ENCODE measurements at places on chromosomes 6 and 20. TPM values are rescaled to one million over a fixed set of nuclear protein-coding genes. Genes with fewer than 3 reads are reported as not detected.

GRCh38 chr20:12291386-12291785 is 373.7 kb downstream of the BTBD3 start:
- no peak overlapping the region for H3K27ac ChIP-seq
- H3K27me3 ChIP-seq: no peaks in the 10 kb centered on the region
- H3K4me1 ChIP-seq: no peaks in the 10 kb centered on the region
- H3K4me3 ChIP-seq: no peak overlapping the region
- no peaks in the 10 kb centered on the region for H3K36me3 ChIP-seq

- H3K27ac ChIP-seq: no peak overlapping the region
- no peak for DNase-seq
- no peaks in the 10 kb centered on the region for H3K27me3 ChIP-seq
- H3K4me3 ChIP-seq: no peak overlapping the region
- no peaks in the 10 kb centered on the region for H3K36me3 ChIP-seq
Measured at GRCh38 chr6:148800536-148800935, 53.7 kb downstream of the UST start.

DNA sequence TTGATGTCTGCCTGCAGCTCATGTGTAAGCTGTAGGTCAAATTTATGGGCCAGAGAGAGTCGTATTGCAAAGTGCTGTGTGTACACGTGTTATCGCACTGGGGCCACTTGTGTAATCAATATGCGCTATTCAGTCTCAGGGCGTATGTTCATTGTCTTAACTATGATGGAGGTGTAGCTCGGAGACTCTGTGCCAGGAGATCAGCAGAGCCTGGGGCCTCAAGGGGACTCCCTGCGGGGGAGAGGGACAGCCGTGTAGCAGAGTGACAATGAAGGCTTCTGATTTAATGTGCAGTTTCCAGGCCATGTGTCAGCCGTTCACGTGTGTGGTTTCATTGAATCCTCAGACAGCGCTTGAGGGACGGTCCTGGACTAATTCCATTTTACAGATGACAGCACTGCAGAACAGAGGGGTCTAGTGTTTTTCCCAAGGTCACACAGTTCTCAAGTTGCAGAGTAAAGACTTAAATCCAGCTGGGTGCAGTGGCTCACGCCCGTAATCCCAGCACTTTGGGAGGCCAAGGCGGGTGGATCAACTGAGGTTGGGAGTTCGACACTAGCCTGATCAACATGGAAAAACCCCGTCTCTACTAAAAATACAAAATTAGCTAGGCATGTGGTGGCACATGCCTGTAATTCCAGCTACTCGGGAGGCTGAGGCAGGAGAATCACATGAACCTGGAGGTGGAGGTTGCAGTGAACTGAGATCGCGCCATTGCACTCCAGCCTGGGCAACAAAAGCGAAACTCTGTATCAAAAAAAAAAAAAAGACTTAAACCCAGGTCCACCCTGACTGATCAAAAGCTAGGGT is 242.5 kb downstream of the PREX1 start:
- no peaks in the 10 kb centered on the region for H3K36me3 ChIP-seq
- no peak for DNase-seq
- H3K4me3 ChIP-seq: no peak overlapping the region
- no peak overlapping the region for H3K27ac ChIP-seq

GRCh38 chr20:23928788-23929187 is 49.2 kb upstream of the CST5 start:
- no peak for DNase-seq
- no peaks in the 10 kb centered on the region for H3K27me3 ChIP-seq
- H3K4me1 ChIP-seq: no peaks in the 10 kb centered on the region
- H3K4me3 ChIP-seq: no peak overlapping the region
- no peak overlapping the region for H3K27ac ChIP-seq

- H3K4me3 ChIP-seq: no peak overlapping the region
- H3K27me3 ChIP-seq: no peaks in the 10 kb centered on the region
- no peak overlapping the region for H3K27ac ChIP-seq
- no peaks in the 10 kb centered on the region for H3K36me3 ChIP-seq
Measured at GRCh38 chr6:157436219-157436943, 55.4 kb downstream of the ZDHHC14 start.

GRCh38 chr6:22079783-22080182 is 217.1 kb downstream of the PRL start:
- no peaks in the 10 kb centered on the region for H3K27me3 ChIP-seq
- no peak for DNase-seq
- H3K36me3 ChIP-seq: no peaks in the 10 kb centered on the region
- H3K4me1 ChIP-seq: no peaks in the 10 kb centered on the region
- H3K27ac ChIP-seq: no peak overlapping the region

The FAM209A gene
- total RNA-seq: not detected

The PHACTR1 gene
- 48.4 TPM for total RNA-seq

All from lung (tissue), 17 donors.